Renal cortex interstitium (tissue), 15 donors: ENCODE measurements at places on chromosomes 1 and 21.
A peak's percentile ranks its signal among the peaks of the same experiment; 100 is the strongest.

GRCh38 chr21:21730512-21730911 lies 732.3 kb downstream of the NCAM2 start:
- DNase-seq: no peak

GRCh38 chr1:171670739-171671138 lies 18.3 kb upstream of the MYOC start:
- DNase-seq: no peak

DNA sequence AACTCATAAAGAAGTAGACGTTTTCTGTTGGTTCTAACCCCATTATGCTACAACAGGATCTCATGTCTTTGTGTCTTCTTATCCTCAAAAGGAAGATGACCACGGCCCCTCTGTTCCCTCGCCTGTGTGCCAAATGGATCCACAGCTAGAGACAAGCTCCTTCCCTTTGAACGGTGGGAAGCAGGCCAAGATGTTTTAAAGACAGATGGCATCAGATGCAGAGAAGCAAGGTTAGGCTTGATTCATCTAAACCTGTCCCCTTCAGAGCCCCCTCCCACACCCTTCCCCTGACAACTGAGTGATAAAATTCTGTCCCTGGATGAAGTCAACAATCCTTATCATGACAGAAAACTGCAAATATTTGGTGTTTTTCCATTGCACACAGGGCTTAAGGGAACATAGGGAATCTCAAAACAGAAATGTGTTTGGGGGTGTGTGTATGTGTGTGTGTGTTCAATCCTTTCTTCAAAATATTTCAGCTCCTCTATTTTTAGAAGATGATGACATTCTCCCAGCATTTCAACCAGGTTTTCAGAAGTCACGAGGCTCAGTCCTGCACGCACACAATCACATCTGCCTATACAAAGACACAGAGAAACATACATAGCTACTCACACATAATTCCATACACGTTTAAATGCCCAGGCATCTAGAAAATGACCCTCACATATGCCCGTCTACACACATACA lies 27.8 kb upstream of the FMOD start:
- DNase-seq: no peak

DNA sequence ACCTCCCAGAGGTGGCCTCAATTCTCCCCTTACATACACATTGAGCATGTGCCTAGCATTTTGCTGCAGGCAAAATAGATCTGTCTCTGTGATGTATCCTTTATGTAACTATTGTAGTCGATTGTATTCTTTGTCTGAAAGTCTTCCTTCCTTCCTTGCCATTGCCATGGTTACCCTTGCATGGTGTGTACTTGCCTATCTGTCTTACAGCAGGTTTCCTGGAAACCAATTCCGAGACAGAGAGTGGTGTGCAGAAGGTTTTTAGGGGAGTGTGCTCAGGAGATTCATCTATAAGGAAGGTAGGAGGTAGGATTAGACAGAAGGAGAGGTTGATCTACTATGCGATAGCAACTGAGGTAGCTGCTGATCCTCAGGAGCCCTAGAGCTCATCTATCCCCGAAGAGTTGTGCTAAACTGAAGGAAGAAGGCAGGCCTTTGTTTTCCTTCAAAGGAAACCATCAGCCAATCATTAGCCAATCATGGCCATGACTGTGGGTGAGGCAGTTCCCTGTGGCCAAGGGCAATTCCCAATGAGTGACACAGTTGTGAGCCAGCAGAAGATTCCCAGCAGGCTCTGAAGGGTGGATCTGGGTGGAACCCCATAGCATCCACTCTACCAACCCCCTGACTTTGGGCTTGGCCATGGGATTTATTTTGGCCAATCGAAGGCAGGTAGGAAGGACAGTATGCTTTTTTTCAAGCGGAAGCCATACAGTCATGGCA lies 15.0 kb downstream of the CITED4 start:
- DNase-seq: no peak

DNA sequence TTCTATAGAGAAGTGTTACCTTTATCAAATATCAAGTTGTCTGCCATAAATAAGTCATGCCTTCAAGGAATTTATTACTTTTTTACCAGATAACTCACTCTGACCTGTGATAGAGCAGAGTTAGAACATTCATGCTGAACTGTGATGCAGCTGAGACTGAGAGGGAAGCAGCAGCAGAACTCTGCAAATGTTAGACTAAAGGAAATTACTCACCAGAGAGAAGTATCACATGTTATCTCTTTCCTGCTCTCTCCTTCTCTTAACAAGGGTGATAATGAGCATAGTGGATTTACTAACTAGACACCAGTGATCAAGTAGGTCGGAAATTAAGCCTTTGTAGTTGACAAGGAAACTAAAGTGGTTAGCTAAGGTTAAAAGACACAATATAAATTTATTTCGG lies 181.6 kb downstream of the RASAL2 start:
- no peak for DNase-seq

DNA sequence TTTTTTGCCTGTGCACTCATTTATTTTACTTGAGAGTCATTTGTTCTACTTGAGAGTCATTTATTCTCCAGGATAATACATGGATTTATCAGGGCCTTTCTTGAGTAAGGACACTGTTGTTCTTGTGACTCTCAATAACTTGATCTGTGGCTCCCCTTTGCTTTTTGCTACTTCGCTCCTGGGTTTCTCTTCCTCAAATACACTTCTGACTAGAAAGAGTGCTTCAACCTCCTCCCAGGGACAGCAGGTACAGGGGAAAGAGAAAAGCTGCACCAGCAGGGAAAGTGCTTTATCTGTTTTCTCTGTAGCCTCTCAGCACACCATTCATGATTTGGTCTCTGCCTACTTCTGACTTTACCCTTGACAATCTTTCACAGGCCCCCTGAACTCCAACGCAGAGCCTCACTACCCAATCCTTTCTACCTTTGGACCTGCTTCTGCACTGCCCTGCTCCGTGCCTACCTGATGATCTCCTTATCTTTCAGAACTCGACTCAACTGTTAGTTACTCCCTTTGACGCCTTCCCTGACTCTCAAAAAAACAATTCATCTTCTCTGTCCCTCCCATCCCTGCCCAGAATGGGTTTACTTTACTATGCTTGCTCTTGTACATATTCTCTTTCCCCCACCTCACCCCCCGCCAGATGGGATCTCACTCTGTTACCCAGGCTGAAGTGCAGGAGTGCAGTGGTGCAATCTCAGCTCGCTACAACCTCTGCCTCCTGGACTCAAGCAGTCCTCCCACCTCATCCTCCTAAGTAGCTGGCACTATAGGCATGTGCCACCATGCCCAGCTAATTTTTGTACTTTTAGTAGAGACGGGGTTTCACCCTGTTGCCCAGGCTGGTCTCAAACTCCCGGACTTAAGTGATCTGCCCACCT lies 15.6 kb upstream of the PIGM start:
- DNase-seq: no peak

DNA sequence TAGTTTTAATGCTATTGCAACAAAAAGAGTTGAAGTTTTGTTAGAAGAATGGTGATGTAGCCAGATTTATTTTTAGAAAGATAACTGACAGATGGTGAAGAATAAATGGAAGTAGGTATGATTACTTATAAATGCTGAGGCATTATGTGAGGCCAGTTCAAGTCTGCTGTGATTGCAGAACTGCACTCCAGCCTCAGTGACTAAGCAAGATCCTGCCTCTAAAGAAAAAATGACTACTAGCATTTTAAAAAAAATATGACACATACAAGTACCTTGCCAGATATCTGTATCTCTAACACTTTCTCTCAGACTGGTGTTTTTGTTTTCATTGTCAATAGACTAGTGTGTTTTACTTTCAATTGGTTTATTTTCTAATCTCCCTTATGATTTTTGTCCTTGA lies 1242.4 kb upstream of the ADGRL4 start:
- no peak for DNase-seq

DNA sequence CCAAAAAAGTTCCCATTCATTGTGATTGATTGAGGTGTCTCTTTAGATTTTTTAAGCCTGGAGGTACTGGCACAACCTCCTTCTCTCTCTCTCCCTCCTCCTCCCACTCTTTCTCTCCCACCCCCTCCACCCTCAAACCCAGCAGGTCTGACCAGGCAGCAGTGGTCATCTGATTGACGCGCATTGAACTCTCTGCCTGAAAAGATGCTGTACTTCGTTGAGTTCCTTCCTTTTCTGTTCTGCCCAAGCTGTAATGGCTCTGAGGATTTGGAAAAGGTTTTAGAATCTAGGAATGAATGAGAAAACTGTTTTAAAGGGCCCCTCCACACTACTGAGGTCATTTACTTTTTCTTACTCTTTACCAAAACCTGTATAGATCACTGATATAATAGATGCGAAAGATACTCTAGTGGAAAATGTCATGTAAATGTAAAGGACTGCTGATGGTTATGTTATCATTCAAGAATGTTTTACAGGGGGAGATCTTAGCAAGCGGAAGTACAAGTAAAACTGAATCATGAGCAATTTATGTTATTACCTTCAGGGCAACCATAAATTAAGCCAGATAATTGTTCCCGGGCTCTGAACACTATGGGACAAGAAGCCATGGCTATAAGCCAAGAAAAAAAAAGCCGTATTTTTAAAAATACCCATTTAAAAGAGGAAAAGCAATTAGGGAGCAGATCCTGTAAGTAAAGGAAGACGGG lies 25.2 kb upstream of the DYRK1A start:
- DNase-seq: no peak

DNA sequence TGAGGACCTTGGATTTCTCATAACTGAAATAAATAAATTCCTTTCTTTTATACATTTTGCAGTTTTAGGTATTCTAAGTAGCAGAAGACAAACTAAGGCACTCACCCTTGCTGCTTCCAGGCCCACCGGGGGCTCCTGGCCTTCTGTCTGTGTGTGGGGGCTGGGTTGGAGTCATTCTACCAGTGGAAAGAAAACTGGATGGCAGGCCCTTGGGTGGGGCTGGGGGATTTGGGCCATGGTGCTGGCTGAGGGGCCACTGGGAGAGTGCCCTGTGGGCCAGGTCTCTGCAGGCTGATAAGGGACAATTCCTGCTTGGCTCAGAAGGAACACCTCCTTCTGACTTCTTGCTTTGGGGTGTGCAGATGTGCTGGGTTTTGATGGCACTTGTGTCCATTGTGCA lies 54.0 kb upstream of the CSF3R start:
- DNase-seq: no peak

- no peak for DNase-seq
Measured at GRCh38 chr1:217562229-217562878, 68.5 kb downstream of the GPATCH2 start.

- DNase-seq: no peak
Measured at GRCh38 chr1:11848373-11848700, 754 bp upstream of the NPPA start.

GRCh38 chr1:50970509-50970887 lies 453 bp downstream of the CDKN2C start:
- no peak for DNase-seq

DNA sequence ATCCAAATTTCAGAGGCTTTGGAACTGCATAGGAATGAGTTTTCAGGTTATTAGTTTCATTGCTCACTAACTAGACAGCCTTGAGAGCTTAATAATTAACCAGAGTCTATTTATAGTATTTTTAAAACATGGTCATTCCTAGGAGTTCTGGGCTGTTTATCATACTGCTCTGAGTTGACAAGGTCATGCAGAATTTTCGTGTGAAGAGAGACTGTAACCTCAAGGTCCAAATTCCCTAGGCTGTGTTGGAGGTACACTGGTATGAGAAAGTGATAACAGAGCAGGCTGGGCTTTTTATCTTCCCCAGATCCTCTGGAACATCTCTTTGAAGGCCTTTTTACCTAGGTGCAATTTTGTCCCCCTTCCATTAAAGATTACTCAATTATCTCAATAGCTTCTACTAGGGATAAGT lies 736.3 kb downstream of the LTN1 start:
- peak; percentile 38 for DNase-seq

DNA sequence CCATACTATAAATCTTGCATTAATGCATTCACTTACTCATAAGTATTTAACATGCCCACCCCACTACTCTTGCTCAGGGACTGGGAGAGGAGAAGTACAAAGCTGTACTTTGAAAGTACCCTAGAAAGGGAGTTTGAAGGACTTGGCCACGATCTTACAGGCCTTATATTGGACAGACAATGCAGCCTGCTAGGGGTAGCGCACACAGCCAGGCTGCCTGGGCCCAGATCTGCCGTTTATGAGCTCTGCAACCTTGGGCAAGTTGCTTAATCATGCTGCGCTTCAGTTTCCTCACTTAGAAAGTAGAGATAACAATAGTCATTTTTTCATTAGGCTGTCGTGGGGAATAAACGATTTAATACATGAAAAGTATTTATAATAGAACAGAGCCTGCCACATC lies 110.1 kb downstream of the CDC7 start:
- DNase-seq: no peak
